ENCODE measurements at places on chromosomes 7 and 10.

- DNase-seq, result no peak
Observed at GRCh38 chr10:103227416-103227815, 18.3 kb upstream of the RPEL1 start.

DNA sequence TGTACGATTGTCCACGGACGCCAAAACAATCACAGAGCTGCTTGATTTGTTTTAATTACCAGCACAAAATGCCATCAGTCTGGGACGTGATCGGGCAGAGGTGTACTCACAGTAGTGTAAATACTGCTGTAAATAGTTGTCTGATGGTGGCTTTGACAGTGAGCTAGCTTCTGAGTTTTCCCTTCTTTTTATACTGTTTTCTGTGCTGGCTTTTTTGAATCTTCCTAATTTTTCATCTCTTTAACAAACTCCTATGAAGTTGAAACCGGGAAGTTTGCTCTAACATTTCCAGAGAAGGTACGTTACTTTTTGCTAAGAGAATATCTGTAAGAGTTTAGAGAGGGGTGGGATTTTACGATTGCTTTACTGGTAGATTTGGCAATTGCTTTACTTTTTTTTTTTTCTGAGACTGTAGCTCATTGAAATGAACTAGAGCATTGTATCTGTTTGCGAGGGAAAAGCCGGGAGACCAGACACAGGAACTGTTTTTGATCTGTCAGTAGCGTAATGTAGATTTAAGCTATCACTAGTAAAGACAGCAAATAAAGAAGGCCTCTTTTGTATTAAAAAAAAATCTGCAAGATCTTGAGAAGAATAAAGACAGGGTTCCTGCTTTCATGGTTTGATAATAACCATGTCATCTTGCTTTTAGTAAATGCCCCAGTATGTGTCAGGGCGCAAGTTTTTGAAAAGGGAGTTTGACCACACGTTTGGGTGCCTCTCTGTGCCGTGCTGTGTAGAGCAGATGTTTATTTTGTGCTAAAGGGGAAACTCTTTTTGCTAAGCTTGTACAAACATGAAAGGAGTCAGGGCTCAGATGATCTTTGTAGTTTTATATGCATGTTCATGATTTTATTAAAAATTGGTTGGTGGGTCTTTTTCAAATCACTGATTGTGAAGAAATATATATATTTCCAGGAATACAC is 712 bp downstream of the FOXP2 start:
- no peak for DNase-seq

GRCh38 chr10:110544958-110545537 is 22.4 kb upstream of the SMC3 start:
- no peak for DNase-seq

GRCh38 chr7:46393142-46393541 is 472.1 kb upstream of the IGFBP3 start:
- no peak for DNase-seq

GRCh38 chr7:84113906-84114850 is 80.4 kb downstream of the SEMA3A start:
- DNase-seq, result no peak

GRCh38 chr10:44353128-44353390 is 31.8 kb downstream of the CXCL12 start:
- DNase-seq, result no peak

- no peak for DNase-seq
Observed at GRCh38 chr10:62661143-62661542, 143.4 kb upstream of the ADO start.

All from GM18507 (cell line).